AG10803 (cell line): ENCODE measurements at places on chromosomes 7 and 10.

DNA sequence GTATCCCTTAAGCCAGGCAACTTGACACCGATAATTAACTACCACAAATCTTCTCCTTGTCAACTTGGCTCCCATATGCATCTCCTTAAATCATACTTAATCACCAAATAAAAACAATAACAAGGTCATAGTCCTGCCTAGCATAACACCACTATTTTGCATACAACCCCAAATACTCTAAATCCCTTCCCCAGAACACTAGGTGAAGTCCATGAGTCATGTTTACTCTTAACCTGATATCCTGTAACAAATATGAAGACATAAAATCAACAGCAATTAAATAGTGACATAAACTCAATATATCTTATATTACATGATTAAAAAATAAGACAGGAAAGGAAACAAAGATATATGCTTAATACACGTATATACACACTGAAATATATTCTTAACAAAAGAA is 362.0 kb downstream of the ETV1 start:
- DNase-seq: no peak

GRCh38 chr10:59898125-59898835 is 8.1 kb downstream of the CCDC6 start:
- DNase-seq: no peak

- DNase-seq: no peak
Measured at GRCh38 chr10:102396730-102397151, 1.2 kb downstream of the NFKB2 start.

GRCh38 chr10:126387041-126387921 is 996 bp downstream of the ADAM12 start:
- DNase-seq: peak; percentile 77

DNA sequence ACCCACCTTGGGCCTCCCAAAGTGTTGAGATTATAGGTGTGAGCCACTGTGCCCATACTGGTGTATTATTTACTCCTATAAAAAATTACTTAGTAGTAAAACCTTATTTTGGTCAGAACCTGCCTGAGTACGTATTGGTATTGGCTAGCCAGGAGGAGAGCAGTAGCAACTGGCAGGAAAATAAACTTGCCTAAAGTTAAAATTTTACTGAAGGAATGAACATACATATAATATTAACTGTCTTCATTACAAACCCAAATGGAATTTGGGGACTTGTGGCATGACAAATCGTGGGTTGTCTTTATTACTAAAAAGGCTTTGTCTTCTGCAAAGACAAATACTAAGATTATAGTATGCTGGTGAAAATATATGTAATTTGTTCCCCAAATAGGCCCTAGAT is 8.4 kb downstream of the RAB18 start:
- DNase-seq: peak; percentile 25

GRCh38 chr10:48678041-48678440 is 6.6 kb upstream of the WDFY4 start:
- no peak for DNase-seq

GRCh38 chr7:3073763-3074458 is 30.2 kb upstream of the CARD11 start:
- no peak for DNase-seq

DNA sequence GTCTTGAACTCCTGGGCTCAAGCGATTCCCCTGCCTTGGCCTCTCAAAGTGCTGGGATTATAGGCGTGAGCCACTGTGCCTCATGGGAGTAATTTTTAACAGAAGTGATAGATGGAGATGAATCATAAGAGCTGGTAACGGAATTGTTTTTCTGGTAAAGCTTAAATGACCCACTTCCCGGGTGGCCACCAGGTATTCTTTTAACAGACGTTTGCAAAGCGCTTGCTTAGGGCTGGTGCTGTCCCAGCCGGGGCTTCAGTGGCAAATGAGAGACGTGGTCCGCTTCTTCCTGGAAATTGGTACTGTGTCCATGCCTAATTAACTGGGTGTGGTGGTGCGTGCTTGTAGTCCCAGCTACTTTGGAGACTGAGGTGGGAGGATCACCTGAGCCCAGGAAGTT is 23.5 kb downstream of the CAMK1D start:
- no peak for DNase-seq

GRCh38 chr7:121305109-121305508 is 23.7 kb upstream of the WNT16 start:
- peak; percentile 79 for DNase-seq

GRCh38 chr10:97546456-97547270 is 25.9 kb upstream of the ANKRD2 start:
- no peak for DNase-seq

- DNase-seq: peak; percentile 21
Measured at GRCh38 chr10:37952926-37953325, 23.5 kb downstream of the ZNF25 start.

DNA sequence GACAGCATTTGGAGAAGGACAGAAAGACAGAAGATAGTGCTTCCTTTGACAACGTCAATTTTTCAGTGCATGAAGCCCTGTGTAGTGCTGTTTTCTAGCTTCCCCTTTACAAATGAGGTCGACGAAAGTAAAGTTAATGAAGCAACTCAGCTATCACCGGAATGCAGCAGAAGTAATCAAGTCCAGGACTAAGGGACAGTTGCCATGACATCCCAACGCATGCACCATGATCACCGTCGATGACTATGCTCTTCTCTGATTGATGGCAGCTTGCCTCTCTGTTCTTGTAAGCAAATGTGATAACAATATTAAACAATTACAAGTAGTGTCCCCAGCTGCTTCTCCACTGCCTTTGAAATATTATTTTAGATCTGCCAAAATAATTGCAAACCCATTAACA is 205.8 kb downstream of the FRMD4A start:
- DNase-seq: peak; percentile 32
